ENCODE measurements at places on chromosomes 6 and 20. TPM values are rescaled to one million over a fixed set of nuclear protein-coding genes. Genes with fewer than 3 reads are reported as not detected.

DNA sequence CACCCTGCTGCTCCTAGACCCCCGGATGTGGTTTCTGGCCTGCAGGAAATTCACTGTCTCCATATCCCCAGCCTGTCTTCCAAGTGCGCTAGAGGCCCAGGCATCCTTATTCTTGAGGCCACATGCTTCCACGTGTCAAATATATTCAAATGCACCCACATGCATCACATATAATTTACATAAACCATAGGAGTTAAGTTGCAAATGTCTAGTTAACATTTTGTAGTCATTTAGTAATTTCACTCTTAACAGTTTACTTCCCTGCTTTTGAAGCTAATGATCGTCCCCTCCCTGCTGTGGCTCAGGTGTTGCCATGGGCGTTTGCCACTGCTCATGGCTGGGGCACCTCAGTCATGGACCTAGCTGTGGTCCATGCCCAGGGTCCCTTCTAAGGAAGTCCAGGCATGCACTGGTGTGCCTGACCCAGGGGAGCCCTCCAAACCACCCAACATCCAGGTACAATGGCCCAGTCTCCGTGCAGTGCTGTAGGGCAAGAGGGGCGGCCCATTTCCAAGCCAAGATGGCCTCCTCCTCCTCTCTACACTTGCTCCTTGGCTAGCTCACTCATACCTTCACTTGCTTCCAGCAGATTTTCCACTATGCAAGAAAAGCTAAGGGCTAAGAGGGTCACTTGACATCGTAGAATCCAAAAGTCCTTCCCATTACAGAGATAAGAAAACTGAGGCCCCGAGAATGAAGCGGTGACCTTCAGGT, 42.4 kb downstream of the FGD2 start:
- DNase-seq: no peak

GPX5 gene
- total RNA-seq: not detected

NMBR gene
- not detected for total RNA-seq

CDSN gene
- not detected for total RNA-seq

HCRTR2 gene
- total RNA-seq: not detected

KIZ gene
- total RNA-seq: 20.3 TPM

DNA sequence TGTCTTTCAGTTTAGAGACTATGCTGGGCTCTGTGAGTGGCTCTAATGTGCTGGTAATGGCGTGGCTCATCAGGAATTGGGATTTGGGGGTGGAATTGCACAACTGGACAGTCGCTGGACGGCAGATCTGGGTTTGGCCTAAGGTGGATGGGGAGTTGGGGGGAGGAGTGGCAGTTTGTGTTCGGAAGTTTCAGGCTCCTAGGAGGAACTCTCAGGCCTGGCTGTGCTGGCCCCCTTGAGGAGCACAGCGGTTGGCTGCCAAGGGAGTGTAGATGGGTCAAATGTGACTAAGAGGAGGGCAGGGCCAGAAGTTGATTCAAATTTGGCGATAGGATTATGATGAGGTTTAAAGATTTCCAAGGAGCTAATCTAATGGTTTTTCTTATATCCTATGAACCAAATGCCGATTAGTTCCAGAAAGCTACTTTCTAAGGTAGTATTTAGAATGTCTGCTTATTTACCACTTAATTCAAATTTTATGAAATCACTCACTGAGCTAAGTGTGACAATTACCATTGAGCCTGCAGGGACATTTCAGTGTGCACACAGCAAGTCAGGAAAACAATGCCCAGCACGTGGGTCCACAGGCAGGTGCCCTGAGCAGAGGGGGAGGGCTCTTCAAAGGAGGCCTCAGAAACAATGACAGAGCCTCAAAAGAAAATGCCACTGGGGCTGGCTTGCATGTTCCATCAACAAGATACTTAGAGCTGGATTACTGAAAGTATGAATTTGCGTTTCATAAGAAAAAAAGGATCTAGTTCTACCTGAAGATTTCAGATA, 111.0 kb downstream of the GJA10 start:
- no peak for DNase-seq

DNA sequence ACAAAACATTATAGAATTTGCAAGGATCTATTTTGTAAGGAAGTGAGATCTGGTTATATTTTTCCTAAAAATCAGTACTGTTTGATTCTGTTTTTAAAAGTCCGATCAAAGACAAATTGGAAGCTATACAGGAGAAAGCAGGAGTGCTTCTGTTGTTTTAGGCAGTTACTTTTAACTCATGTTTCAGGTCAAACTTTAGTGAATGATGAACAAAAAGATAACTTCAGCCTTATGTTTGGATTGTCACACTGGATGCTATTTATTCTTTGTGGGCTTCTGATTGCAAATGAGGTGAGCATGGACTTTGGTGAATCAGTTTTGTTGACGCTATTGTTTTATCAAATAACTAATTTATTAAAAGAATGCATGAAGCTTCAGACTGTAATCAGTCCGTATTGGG, 228.7 kb upstream of the SLC35B3 start:
- DNase-seq: no peak

DNA sequence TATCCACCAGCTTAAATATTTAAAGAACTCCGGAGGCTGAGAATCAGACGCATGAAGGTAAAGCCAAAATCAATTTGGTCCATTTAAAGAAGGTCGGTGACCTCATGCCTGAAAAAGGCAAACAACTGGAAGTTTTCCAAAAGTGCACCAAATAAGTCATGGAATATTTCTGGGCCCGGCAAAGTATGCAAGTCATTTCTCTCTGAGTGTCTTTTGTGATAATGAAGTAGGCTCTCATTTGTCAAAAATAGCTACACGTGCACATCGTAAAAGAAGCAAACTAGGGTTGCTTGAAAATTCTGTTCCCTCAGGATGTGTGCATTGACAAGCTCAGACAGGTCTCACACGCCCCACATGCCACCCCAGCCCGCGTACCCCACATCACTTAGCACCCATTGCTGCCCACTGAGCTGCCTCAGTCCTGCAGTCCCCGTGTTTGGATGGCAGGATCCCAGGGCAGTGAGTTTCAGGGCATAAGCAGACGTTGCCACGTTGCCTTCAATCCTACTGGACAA, 20.5 kb upstream of the PYGB start:
- no peak for DNase-seq

- no peak for DNase-seq
These were observed 74.7 kb downstream of the SESN1 start for GRCh38 chr6:109019911-109020310.

GRCh38 chr20:11832851-11833250, 84.8 kb upstream of the BTBD3 start:
- no peak for DNase-seq

CD40 gene
- total RNA-seq: 17.3 TPM

PROCR gene
- total RNA-seq: 103 TPM

DNA sequence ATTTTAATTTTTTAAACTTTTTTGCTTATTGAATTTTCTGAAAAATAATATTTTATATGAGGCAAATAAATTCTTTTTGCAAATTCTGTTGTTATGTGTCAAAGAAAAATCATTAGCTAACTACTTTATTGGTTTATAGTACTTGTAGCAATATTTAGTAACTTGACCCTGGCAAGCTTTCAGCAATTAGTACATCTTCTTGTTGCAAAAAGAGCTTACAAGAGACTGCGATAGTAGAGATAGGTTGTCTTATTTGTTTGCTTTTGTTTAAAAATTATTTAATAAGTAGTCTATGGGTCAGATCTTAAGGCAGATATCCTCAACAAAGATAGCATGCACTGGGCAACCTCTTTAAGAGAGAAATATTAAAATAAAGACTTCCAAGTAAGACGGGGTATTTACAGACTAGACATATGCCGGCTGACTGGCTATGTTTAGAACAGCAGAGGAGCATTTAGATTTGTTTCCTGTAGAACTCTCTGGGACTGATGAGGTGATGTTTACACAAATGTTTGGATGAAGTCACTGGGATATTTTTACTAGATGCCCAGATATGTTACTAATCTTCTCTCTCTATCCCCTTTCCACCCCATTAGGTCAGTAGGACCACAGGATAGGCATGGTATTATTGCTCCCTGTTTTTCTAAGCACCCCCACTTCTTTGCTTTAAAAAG, 25.0 kb downstream of the VGLL2 start:
- DNase-seq: no peak

- no peak for DNase-seq
These were observed 247.3 kb upstream of the TENT5A start for GRCh38 chr6:81999826-82000225.

- no peak for DNase-seq
These were observed 1365.7 kb upstream of the GJE1 start for GRCh38 chr6:140766999-140767398.

ZNF311 gene
- 0.64 TPM for total RNA-seq

- DNase-seq: no peak
These were observed 8.5 kb upstream of the PTCRA start for GRCh38 chr6:42907336-42907735.

SNAP91 gene
- 0.48 TPM for total RNA-seq

DNA sequence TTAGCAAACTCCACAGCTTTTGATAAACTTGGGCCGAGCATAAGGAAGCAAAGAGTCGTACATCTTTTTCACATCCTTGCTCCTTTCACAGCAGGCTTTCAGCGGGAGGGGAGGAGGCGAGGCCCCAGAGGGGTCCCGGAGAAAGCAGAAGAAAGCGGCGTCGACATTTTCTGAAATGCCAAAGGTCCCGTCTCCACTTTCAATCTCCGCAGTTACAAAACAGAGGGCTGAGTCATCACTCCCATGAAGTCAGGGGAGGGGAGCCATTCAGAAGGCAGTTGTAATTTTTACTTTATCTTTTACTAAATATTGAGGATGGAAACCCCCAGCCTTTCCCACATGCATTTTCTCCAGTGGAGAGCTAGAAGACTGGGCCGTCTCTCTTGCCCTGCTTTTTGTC, 174.2 kb upstream of the THBS2 start:
- no peak for DNase-seq

DNA sequence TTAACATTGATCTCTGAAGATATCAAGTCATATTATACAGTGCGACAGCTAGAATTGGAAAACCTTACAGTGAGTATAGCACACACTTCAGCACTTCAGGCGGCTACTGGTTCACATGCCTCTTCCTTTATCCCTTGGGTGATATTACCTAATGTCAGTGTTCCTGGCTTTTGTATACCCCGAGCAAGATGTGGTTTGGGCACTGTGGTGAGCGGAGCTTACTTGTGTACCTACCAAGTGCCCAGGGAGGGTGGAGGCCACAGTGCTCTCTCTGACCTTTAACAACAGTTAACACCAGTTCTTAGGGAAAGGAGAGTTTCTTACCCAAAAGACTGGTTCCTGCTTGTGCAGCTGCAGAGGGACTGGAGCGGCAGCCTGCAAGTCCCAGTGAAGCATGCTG, 64.4 kb downstream of the PTPN1 start:
- no peak for DNase-seq

TGM2 gene
- 131 TPM for total RNA-seq

LY6G6F gene
- total RNA-seq: not detected

DNA sequence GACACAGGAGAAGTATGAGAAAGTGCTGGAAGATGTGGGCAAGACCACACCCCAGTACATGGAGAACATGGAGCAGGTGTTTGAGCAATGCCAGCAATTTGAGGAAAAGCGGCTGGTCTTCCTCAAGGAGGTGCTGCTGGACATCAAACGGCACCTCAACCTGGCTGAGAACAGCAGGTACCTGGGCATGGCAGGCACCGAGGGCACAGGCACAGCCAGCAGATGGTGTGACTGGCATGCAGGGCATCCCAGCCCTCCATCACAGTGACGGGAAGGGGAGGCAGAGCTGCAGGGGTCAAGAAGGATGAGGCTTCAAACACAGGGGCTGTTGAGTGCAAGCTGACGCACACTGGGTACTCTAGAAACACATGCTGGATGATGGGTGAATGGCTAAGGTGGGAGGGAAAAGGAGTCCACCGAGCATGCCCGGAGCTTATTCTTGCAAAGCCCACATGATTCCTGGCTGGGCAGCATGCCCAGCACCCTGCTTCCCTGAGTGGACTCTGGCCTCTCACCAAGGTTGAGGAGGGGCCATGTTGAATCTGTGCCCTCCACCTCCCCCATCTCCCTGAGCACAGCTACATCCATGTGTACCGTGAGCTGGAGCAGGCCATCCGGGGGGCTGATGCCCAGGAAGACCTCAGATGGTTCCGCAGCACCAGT, 26.3 kb downstream of the SPDEF start:
- no peak for DNase-seq

DNA sequence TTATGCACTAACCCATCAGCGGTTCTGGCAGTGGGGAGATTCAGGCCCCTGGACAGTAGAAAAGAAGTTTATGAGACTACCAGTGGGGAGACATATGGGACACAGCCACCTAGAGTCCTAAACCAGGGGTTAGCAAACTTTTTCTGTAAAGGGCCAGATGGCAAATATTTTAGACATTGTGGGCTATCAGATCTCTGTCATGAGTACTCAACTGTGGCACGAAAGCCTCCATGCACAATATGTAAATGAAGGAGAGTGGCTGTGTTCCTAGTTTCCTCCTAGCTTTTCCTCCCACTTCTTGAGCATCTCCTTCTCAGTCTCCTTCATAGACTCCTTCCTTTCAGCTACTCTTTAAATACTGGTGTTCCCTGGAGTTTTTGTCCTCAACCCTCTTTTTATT, 3.3 kb upstream of the HLA-DMA start:
- no peak for DNase-seq

PPP1R16B gene
- 24.3 TPM for total RNA-seq

BHLHE23 gene
- not detected for total RNA-seq

GATA5 gene
- 0.19 TPM for total RNA-seq

Data from mesenteric fat pad (tissue), 1 donor.